ENCODE measurements at places on chromosomes 7 and 10.

DNA sequence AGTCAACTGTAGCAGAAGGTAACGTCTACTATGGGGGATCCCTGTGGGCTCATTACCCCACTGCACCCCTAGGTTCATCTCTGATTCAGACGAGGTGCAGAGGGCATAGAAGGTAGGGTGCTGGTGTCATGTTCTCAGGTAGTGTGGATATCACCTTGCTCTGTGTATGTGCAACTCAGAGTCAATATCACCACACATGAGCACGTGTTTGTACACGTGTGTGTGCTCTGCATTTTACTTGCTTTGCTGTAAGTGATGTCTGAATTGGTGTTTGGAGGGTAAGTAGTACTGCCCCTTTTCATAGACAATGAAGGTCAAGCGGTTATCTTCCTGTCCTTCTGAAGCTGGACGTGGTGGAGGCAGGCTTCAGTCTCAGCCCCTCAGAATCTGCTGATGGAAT, 10.4 kb downstream of the DMBT1 start:
- no peak for DNase-seq

GRCh38 chr7:137423321-137423720, 79.8 kb upstream of the PTN start:
- DNase-seq, result no peak

GRCh38 chr7:22863156-22863899, 40.7 kb upstream of the TOMM7 start:
- DNase-seq, result no peak

- no peak for DNase-seq
Observed at GRCh38 chr10:125083576-125083920, 76.8 kb downstream of the CTBP2 start.

- peak; percentile 38 for DNase-seq
Observed at GRCh38 chr7:69654849-69655707, 56.8 kb downstream of the AUTS2 start.

DNA sequence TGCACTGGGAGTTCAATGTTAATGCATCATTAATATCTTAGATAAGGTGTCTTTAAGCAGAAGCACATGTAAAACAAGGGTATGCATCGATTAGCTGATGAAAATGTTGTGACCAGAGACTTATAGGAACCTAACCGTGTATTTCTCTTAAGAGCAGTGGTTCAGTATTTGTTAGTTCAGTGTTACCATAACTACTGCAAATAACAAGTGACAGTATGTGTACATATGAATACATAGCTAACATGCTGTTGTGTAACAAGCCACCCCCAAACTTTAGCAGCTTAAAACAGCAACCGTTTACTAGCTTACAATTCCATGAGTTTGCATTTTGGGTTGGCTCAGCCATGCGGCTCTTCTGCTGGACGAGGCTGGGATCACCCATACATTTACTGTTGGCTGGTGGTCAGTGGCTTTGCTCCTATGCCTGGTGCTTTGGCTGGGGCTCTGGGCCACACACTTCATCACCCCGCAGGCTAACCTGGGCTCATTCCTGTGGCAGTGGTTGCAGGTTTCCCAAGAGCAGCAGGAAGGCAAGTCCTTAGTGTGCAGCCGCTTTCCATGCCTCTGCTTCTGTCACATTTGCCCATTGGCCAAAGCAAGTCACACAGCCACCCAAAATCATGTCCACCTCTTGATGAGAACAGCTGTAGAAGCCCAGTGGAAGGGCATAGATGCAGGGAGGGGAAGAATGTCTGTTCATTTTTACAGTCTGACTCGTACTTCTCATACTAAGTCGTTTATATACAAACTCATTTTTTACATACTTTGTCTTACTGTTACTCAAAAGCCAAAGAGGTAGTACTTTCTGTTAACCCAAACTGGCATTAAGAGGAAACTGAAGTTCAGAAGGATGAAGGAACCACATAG, 103.3 kb upstream of the GATA3 start:
- no peak for DNase-seq

- DNase-seq, result no peak
Observed at GRCh38 chr10:75106242-75106641, 5.2 kb upstream of the SAMD8 start.

DNA sequence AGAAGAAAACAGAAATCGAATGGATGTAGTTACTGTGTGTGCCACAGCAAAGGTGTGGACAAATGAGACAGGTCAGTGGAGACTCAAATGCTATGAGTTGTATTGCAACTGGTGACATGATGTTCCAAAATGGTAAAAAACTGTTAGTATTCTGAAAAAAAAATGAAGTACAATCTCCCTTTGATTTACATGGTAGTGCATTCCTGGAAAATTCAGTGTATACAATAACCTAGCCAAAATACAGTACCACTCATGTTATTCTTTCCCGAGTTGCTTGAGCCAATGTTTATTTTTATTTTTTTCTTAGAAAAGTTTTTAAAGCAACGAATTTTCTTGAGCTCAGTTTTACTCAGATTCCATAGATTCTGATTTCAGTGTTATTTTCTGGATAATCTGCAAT, 47.7 kb upstream of the ODAD2 start:
- no peak for DNase-seq

GRCh38 chr10:13959443-13960359, 371.0 kb downstream of the FRMD4A start:
- no peak for DNase-seq

GRCh38 chr7:134922720-134923704, 63.3 kb upstream of the AGBL3 start:
- DNase-seq, result no peak

- DNase-seq, result no peak
Observed at GRCh38 chr7:139360948-139361307, 1.2 kb downstream of the LUC7L2 start.

DNA sequence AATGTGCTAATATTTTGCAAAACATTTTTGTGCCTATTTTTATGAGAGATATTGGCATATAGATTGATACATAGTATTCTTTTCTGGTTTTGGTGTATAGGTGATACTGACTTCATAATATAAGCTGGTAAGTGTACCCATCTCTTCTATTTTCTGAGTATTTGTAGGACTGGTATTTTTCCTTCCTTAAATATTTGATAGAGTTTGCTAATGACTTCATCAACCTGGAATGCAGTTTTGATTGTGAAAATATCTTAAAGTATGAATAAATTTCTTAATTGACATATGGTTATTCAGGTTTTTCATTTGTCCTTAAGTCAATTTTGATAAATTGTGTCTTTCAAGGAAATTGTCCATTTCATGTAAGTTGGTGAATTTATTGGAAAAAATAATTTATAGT, 6.1 kb upstream of the SCRN1 start:
- DNase-seq, result no peak

DNA sequence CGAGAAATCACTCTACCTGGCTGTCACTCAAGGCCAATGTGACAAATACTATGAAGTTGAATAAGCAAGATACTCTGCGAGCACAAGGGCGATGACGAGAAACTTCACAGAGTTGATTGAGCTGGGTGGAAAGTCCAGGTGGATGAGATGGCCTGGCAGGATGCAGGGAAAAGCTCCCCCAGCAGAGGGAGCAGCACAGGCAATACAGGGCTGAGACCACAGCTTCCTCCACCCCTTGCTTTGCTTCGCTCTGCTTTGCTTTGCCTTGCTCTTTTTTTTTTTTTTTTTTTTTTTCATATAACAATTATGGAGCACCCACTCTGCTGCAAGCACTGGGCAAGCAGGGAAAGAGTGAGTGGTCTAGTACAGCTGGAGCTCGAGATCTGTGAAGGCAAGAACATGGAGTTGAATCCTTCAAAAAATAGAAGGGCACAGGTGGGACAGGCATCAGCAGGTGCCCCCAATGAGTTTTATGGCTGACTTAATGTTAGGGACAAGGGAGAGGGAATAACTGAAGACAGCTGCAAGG, 88.3 kb downstream of the CABCOCO1 start:
- DNase-seq, result no peak

DNA sequence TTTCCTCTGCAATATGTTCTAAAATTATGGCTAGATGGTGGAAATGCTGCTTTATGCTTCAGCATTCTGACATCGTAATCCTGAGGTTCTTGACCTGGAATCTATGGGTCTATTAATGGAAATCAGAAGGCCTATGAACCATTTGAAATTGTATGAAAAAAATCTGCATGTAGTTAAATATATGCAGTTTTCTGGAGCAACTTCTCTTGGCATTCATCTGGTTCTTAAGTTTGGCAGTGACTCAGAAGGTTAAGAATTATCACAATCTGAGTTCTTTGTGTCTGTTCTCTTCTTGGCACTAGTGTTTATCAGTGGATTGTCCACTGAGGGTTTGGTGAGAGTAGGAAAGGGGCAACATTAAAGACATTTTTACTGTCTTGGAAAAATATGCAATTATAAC, 71.1 kb upstream of the FZD1 start:
- no peak for DNase-seq

GRCh38 chr10:77351386-77351785, 286.2 kb downstream of the KCNMA1 start:
- DNase-seq, result no peak

DNA sequence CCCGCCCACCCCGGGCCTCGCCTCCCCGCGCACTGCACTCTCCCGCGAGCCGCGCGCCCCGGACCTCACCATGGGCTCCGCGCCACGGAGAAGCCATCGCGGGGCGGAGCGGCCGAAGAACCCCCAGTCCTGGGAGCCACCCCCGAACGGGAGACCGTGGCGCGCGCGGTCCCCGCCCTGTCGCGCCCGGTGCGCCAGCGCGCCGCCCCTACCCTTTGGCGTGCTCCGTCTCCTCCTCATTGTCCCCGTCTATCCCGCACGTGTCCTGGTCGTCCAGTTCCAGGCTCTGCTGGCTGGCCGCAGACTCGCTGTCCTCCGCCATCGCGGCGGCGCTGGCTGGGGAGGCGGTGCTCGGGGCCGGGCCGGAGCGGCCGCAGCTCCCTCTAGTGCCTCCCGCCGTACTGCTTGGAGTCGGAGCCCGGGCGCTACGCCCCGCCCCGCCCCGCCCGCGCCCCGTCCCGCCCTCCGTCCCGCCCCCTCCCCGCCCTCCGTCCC, at the start of gene NMT2:
Gene NMT2, minus strand, starts transcription at position 403 of the 495 bp plus-strand sequence. Its CDS starts 81 bp downstream, at position 322.
- DNase-seq, result no peak

DNA sequence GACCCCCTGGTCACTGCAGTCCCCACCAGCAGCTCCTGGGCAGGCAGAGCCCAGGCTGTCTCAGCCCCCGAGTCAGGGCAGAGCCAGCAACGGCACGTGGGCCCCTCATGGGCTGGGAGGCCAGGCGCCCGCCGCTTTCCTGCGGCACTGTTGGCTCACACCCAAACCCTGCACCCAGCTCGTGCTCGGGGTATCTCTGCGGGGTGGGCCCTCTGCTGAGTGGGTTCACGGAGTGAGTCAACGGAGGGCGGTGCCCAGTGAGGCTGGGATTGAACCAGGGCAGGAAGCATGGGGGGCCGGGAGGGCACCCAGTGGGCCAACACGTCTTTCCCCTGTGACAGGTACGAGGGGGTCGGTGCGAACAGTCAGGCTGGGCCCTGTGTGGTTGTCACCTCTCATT, 28.9 kb downstream of the ADAP1 start:
- no peak for DNase-seq

DNA sequence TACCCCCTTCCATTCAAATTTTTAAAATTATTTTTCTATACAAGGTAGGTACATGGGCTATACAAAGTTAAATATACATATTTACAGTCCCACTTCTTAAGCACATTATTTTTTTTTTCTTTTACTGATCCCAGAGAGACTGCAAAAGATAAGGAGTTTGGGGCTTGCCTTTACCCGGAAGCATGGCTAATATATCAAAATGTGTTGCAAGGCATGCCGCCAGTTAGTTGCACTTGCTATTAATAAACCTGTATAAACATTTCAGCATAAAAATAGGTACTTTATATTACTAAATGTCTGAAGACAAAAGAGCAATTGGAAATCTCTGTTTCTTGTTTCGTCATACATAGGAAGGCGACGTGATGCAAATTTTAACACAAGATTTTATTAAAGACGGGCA, 21.5 kb upstream of the PDLIM1 start:
- DNase-seq, result no peak

DNA sequence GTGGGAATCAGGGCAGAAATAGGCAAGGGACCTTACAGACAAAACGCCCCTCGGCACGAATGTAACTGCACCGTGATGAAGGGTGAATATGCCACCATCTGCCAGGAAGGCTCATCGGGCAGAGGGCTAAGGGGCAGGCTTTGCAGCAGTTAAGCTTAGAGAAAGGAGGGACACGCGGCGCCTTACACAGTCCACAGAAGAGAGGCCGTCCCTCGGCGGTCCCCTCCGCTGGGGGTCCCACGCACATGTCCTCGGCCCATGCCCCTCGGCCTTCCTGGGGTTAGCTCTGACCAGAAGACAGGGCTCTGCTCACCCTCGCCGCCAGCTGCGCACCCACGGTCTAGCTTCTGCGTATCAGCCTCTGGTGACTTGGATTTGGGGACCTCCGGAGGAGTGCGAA, 141.1 kb downstream of the DYNC2I1 start:
- no peak for DNase-seq

DNA sequence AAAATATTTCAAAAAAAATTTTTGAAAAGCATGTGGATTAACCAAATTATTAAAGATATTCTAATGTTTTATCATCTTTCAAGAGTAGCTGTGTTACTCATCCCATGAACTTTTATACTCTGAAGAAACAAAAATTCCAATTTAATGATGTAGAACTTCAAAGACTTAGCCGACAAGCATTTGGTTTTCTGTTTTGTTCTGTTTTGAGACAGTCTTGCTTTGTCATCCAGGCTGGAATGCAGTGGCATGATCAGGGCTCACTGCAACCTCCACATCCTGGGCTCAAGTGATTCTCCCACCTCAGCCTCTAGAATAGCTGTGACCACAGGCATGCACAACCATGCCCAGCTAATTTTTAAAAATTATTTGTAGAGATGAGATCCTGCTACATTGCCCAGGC, 17.8 kb upstream of the LCOR start:
- DNase-seq, result no peak

- no peak for DNase-seq
Observed at GRCh38 chr10:12703813-12704212, 297.7 kb downstream of the CCDC3 start.

DNA sequence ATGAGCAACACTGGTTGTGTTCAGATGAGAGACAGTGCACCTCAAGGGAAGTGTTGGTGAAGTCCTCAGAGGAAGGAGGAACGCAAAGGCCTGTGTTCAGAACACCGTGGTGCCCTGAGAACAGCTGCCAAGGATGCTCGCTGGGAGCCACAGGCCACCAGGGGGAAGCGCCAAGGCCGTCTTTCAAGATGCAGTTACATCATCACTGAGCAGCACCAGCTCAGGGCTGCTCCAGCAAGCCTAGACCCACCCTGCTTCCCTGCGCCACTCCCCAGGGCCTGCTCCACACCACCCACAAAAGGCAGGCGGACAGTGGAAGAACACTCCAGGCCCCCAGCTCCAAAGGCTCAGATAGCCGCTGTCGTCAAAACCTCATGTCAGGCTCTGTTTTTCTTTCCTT, 378.8 kb downstream of the DPP6 start:
- no peak for DNase-seq

- no peak for DNase-seq
Observed at GRCh38 chr7:142797391-142798377, 26.9 kb downstream of the PRSS2 start.

- no peak for DNase-seq
Observed at GRCh38 chr10:21298701-21299100, 226.8 kb downstream of the SKIDA1 start.

GRCh38 chr10:34540492-34540891, 274.6 kb downstream of the PARD3 start:
- DNase-seq, result no peak
